ENCODE measurements at places on chromosomes 1 and 21. TPM values are rescaled to one million over a fixed set of nuclear protein-coding genes. Genes with fewer than 3 reads are reported as not detected.

The PLA2G2A gene
- total RNA-seq = 1.7 TPM

The NGF gene
- 2.3 TPM for total RNA-seq

The ERVH48-1 gene
- not detected for total RNA-seq

The HSD3B1 gene
- total RNA-seq = not detected

The TLCD4 gene
- total RNA-seq = 43.7 TPM

The ANGPTL3 gene
- not detected for total RNA-seq

The TBX15 gene
- total RNA-seq = 88.8 TPM

The RNU1-1 gene
- under 0.01 TPM for total RNA-seq

All from tongue (tissue), 3 donors.